ENCODE measurements at places on chromosomes 3 and 15.

- DNase-seq, result no peak
Measured at GRCh38 chr3:71425491-71426071, 157.9 kb downstream of the FOXP1 start.

- DNase-seq, result no peak
Measured at GRCh38 chr3:28940530-28940929, 340.3 kb upstream of the RBMS3 start.

GRCh38 chr15:83512459-83512858 lies 65.3 kb downstream of the SH3GL3 start:
- no peak for DNase-seq

DNA sequence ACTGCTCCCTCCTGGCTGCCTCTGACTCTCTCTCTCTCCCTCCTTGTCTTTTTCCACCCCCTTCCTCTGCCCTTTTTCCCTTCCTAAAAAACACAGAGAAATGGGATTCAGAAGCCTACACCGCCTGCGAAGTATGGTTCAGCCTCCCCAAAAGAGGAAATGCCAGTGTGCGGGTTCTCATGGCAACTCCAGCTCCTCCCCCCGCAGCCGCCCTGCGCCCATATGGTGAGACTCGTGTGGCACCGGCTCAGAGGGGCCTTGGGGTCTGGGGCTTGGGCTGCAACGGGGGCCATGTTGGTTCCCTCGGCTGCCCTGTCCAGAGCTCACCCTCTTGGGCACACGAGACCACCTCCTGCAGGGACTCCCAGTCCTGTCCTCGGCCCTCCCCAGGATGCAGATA lies 23.6 kb upstream of the LINGO1 start:
- no peak for DNase-seq

- peak; percentile 82 for DNase-seq
Measured at GRCh38 chr15:70528270-70528706, 235.1 kb downstream of the UACA start.

Data from activated CD8-positive, alpha-beta T cell treated with anti-CD3 and anti-CD28 coated beads, Interleukin-2, amount 10 ng/mL, durations not matched to agents 7 days and 5 days (primary cell).